AG08395 (cell line): ENCODE measurements at places on chromosomes 5 and 9.

DNA sequence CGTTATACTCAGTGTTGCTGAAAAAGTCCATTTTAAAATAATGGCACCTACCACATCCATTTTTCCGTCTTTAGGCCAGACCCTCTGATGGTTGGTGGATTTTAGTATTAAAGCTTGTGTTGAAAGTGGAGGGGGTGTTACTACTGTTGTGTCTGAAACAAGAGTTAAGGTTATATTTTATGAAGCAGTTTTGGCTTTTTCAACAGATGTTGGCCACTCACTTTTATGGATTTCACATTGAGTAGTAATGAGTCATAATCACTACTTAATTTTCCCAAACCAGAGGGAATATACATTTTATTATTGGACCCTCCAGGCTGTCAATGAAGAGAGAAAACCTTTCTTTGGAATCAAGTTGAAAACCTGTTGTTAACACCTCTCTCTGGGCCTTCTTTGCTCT lies 88.0 kb downstream of the TRIO start:
- DNase-seq = peak; percentile 38

DNA sequence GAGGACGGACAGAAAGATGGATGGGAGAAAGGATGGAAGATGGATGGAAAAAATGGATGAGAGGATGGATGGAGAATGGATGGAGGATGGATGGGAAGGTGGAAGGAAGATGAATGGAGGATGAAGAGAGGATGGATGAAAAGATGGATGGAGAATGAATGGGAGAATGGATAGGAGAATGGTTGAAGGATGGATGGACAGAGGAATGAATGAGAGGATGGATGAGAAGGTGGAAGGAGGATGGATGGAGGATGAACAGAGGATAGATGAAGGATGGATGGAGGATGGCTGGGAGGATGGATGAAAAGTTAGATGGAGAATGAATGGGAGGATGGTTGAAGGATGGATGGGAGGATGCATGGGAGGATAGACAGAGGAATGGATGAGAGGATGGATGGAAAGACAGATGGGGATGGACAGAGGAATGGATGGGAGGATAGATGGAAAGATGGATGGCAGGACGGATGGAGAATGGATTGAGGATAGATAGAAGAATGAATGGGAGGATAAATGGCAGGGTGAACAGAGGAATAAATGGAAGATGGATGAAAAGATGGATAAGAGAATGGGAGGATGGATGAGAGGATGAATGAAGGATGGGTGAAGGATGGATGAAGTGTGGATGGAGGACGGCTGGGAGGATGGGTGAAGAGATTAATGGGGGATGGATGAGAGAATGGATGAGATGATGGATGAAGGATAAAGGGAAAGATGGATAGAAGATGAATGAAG lies 217.7 kb upstream of the IER5L start:
- DNase-seq = no peak

GRCh38 chr5:143641549-143642355 lies 170.2 kb upstream of the HMHB1 start:
- no peak for DNase-seq

DNA sequence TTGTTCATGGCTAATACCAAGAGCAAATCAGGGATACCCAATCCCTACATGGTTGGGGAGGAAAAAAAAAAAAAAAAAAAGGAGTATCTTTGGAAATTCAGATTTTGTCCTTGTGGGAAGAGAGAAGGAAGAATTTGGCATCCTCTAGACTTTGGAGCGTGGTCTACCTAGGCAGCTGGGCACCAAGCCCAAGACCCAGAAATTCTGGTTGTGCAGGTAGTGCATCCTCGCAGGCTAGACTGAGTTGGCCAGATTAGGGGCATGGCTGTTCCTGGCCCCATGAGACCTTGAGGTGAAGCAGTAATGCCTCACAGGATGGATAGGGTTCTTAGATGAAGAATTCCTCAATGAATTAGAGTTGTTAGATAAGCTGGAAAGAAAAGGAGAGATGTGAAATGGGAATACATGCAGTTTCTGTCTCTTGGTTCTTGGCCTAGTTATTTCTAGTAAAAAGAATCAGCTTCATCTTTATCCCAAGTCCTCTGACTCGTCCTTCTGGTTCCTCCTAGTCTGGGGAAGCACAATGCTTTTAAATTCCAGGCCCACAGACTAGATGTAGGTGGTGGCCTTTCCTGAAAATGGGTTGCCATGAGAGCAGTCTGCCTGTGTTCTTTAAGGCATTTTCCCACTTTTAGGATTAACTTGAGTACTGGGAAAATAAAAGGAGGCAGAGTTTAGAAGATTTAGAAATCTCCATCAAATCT lies 140.5 kb upstream of the RUSC2 start:
- DNase-seq = no peak

- DNase-seq = peak; percentile 73
These were observed 555.8 kb upstream of the CLINT1 start for GRCh38 chr5:158414780-158415179.

GRCh38 chr5:67887748-67888161 lies 327.8 kb upstream of the PIK3R1 start:
- DNase-seq = no peak

- DNase-seq = peak; percentile 63
These were observed 48.8 kb upstream of the SLC25A51 start for GRCh38 chr9:37952731-37953130.

- DNase-seq = no peak
These were observed 91.7 kb downstream of the NTRK2 start for GRCh38 chr9:84761137-84761808.

- DNase-seq = peak; percentile 58
These were observed 41.3 kb upstream of the FOXE1 start for GRCh38 chr9:97811533-97812246.

GRCh38 chr5:137896560-137896959 lies 7.3 kb downstream of the PKD2L2 start:
- no peak for DNase-seq

DNA sequence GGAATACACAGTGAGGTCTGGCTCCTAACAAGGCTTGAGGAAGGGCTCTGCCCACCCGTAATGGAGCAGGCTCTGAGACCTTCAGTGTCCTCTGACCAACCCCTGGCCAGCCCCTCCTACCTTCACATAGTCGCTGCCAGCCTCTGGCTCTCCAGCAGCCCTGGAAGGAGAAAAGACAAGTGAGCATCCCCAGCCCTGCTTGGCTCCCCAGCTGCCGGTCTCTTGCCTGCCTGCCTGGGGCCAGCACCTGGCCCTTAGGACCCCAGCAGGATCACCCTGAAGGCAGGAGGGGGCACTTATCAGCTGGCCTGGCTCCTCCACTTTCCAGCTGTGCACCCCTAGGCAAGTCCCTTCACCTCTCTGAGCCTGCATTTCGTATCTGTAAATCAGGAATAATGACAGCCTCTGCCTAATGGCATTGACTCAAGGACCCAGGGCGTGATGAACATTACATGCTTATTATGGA lies 16.9 kb downstream of the SH2D3C start:
- no peak for DNase-seq

DNA sequence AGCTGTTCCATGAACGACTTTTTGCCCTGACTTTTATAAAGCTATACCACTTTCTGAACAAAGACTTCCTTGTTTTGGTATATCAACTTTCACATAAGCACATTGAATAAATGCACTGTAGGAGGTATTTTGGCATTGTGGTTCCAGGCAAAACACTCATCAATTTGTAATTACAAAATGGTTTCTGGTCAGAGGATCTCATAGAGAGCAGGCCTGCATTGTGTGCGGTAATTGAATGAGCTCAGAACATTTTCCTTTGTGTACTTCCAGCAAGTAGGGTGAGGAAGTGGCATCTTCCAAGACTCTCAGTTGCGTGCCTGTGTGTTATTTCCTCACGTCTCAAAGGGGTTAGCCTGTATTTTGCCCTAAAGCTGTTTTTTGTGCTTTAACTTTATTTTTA lies 89.2 kb downstream of the PDE6A start:
- no peak for DNase-seq

- DNase-seq = no peak
These were observed 267.7 kb downstream of the NTRK2 start for GRCh38 chr9:84937180-84937579.

- no peak for DNase-seq
These were observed 285.6 kb downstream of the FANCC start for GRCh38 chr9:95031711-95032461.
